ENCODE measurements at places on chromosomes 4 and X. TPM values are rescaled to one million over a fixed set of nuclear protein-coding genes. Genes with fewer than 3 reads are reported as not detected.

RNF212 gene
- 0.32 TPM for total RNA-seq

ADH6 gene
- not detected for total RNA-seq

TRAM1L1 gene
- 1.4 TPM for total RNA-seq

CEP44 gene
- total RNA-seq, result 11.0 TPM

GAB1 gene
- total RNA-seq, result 15.1 TPM

ARHGAP6 gene
- total RNA-seq, result 0.06 TPM

ATP2B3 gene
- not detected for total RNA-seq

TAB3 gene
- 7.2 TPM for total RNA-seq

PARM1 gene
- total RNA-seq, result under 0.01 TPM

RIBC1 gene
- total RNA-seq, result 0.16 TPM

CXCL1 gene
- 4.5 TPM for total RNA-seq

ADGRL3 gene
- total RNA-seq, result 4.5 TPM

LUZP4 gene
- not detected for total RNA-seq

ERAS gene
- not detected for total RNA-seq

P2RY8 gene
- total RNA-seq, result 0.38 TPM

VEGFD gene
- total RNA-seq, result 0.44 TPM

GSPT2 gene
- 3.1 TPM for total RNA-seq

CSN1S1 gene
- total RNA-seq, result not detected

RXFP1 gene
- total RNA-seq, result not detected

MYL5 gene
- 18.3 TPM for total RNA-seq

ENPEP gene
- total RNA-seq, result 0.49 TPM

RAB40AL gene
- 0.94 TPM for total RNA-seq

Measured in bladder microvascular endothelial cell (primary cell).